ENCODE measurements at places on chromosomes 3 and 15.

GRCh38 chr3:133733226-133733625, 13.0 kb upstream of the TF start:
- DNase-seq, result no peak

DNA sequence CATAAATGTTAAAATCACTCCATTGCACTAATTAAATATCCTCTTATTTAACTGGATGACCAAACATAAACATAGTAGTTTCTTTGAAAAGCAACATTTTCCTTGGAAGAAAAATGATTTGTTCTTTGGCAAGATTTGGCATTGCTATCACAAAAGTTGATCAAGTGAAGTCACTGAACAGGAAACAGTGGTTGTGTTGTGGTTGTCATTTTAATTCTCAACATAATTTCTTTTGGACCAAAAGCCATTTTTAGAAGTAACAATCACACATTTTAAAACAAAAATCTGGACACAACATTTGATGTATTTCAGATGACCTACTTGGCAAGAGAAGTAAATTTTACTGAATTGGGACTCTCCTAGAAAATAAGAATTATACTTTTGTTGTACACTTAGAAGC, 872.3 kb downstream of the ROBO1 start:
- DNase-seq, result no peak

- no peak for DNase-seq
Observed at GRCh38 chr3:37499061-37499785, 324.8 kb upstream of the LRRFIP2 start.

DNA sequence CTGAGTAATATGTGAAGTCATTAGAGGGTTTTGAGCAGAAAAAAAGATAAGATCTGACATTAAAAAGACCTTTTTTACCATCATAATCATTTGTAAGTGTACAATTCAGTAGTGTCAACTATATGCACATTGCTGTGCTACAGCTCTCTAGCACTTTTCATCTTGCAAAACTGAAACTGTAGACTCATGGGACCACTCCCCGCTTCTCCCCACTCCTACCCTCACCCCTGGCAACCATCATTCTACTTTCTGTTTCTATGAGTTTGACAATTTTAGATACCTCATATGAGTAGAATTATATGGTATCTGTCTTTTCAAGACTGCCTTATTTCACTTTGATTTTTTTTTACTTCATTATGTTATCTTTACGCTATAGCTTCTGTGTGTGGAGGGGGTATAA, 112.8 kb downstream of the NSUN3 start:
- DNase-seq, result no peak

- no peak for DNase-seq
Observed at GRCh38 chr3:37053753-37054152, 60.4 kb downstream of the MLH1 start.

DNA sequence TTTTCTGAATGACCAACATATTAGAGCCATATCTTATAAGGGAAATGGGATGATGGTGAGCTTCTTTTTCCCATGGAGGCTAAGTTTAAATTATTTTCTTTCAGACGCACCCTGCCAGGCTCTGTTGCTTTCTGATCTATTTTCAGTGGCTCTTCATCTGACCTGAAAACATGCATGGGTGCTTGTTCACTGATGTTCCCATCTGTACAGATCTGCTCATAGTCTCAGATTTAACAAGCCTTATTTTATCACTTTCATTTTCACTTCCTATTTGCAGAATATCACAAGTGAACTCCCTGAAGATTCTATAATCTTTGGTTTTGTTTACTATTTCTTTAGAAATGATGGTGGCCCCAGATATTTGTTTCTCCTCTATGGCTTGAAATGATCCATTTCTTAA, 31.1 kb upstream of the SUCLG2 start:
- no peak for DNase-seq

DNA sequence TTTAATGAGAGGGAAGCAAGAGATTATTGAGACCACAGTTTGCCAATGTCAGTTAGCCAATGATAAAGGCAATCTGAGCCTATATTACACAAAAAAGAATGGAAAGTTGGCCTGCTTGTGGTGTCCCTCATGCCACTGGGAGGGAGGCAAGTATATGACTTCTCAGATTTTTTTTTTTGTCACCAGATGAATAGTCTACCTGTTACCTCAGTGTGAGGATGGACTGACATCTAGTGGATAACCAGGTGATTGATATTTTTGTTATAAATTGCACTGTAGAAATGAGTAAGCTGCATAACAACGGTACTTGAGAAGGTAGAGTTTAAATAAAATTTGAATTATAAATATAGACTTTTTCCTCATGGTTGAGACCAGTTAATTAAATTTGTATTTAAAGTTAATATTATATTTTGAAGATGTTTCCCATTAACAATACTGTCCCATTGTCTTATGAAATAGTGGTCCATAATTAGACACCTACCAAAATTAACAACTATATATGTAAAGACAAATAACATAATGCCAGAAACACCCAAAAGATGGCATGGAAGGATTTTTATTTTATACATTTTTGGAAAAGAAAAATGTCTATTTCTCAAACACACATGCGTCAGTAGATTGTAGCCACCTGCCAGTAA, 237.8 kb upstream of the GADL1 start:
- DNase-seq, result no peak

- DNase-seq, result no peak
Observed at GRCh38 chr3:13054341-13055285, 18.6 kb downstream of the IQSEC1 start.

- no peak for DNase-seq
Observed at GRCh38 chr3:24199300-24199699, 254.2 kb downstream of the NR1D2 start.

DNA sequence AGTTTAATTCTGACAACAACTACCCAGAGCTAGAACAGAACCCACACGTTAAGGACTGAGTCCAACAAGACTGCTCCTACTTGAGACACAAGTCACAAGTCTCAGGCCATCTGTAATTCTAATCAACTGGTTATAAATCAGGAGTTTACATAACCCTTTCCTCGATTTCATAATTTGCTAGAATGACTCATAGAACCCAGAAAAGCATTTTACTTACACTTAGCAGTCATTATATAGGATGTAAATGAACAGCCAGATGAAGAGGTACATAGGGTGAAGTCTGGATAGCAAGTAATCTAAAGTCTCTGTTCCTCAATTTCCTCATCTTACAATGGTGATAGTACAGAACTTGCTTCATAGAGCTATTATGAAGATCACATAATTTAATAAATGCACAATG, 1018.2 kb downstream of the DIPK2A start:
- DNase-seq, result no peak

DNA sequence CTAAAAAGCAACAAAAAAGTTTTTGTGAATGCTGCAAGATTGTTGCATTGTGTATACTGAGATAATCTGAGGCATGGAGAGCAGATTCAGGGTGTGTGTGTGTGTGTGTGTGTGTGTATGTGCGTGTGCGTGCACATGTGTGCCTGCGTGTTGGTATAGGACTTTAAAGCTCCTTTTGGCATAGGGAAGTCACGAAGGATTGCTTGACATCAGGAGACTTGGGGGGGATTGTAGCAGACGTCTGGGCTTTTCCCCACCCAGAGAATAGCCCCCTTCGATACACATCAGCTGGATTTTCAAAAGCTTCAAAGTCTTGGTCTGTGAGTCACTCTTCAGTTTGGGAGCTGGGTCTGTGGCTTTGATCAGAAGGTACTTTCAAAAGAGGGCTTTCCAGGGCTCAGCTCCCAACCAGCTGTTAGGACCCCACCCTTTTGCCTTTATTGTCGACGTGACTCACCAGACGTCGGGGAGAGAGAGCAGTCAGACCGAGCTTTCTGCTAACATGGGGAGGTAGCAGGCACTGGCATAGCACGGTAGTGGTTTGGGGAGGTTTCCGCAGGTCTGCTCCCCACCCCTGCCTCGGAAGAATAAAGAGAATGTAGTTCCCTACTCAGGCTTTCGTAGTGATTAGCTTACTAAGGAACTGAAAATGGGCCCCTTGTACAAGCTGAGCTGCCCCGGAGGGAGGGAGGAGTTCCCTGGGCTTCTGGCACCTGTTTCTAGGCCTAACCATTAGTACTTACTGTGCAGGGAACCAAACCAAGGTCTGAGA, 4.7 kb downstream of the BHLHE40 start:
- no peak for DNase-seq

DNA sequence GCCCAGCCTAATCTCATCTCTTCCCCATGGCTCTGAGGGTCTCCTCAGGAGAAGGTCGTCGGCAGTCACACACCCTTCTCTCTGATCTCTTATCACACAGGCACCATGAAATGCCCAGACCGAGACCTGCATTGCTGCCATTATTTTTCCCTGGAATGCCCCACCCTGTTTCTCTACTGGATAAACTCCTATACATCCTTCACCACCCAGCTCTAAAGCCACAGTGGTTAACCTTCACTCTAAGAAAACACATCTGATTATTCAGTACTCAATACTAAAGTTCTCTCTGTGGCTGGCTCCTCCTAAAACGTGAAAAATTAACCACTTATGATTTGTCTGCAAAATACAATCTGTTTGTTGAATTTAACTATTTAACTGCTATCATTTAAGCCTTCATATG, 43.3 kb downstream of the RORA start:
- DNase-seq, result no peak

GRCh38 chr3:13628841-13629551, 80.1 kb downstream of the FBLN2 start:
- no peak for DNase-seq

DNA sequence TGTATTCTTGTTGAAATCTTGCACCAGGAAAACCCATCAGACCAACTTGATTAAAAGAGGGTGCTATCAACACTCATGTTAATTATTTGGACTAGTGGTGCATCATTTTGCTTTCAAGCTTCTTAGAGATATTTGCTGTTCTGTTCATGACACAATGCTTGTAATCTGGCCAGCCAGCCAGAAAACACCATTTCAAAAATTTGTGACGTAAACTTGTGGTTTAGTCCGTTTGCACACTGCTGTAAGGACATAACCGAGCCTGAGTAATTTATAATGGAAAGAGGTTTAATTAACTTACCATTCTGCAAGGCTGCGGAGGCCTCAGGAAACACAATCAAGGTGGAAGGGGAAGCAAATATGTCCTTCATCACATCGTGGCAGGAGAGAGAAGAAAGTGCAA, 374.3 kb upstream of the TGFBR2 start:
- no peak for DNase-seq

GRCh38 chr3:78905700-78906099, 862.1 kb downstream of the ROBO1 start:
- DNase-seq, result no peak

Data from NCI-H748 treated with DMSO at 0.1 percent for 48 hours (cell line).